ENCODE measurements at places on chromosomes 5 and 9. TPM values are rescaled to one million over a fixed set of nuclear protein-coding genes. Genes with fewer than 3 reads are reported as not detected.

DNA sequence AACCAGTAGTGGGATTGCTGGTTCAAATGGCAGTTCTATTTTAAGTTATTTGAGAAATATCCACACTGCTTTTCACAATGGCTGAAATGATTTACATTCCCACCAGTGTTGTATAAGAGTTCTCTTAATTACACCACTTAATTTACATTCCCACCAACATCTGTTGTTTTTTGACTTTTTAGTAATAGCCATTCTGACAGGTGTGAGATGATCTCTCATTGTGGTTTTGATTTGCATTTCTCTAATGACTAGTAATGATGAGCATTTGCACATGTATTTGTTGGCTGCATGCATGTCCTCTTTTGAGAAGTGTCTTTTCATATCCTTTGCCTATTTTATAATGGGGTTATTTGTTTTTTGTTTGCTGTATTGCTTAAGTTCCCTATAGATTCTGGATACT is 688.3 kb downstream of the PRR16 start:
- H3K36me3 ChIP-seq, result no peaks in the 10 kb centered on the region
- no peak overlapping the region for H3K27ac ChIP-seq
- H3K4me1 ChIP-seq, result no peaks in the 10 kb centered on the region
- DNase-seq, result no peak
- H3K4me3 ChIP-seq, result no peak overlapping the region
- no peaks in the 10 kb centered on the region for H3K27me3 ChIP-seq

GRCh38 chr5:118006219-118006618 is 982.1 kb downstream of the DTWD2 start:
- H3K36me3 ChIP-seq, result no peaks in the 10 kb centered on the region
- no peaks in the 10 kb centered on the region for H3K27me3 ChIP-seq
- no peak overlapping the region for H3K4me3 ChIP-seq

GRCh38 chr5:150051657-150052195 is 34.6 kb downstream of the CSF1R start:
- no peak for DNase-seq
- no peak overlapping the region for H3K4me3 ChIP-seq
- peaks cover 42% of the 10 kb centered on the region for H3K36me3 ChIP-seq
- no peaks in the 10 kb centered on the region for H3K4me1 ChIP-seq
- no peaks in the 10 kb centered on the region for H3K27me3 ChIP-seq

DNA sequence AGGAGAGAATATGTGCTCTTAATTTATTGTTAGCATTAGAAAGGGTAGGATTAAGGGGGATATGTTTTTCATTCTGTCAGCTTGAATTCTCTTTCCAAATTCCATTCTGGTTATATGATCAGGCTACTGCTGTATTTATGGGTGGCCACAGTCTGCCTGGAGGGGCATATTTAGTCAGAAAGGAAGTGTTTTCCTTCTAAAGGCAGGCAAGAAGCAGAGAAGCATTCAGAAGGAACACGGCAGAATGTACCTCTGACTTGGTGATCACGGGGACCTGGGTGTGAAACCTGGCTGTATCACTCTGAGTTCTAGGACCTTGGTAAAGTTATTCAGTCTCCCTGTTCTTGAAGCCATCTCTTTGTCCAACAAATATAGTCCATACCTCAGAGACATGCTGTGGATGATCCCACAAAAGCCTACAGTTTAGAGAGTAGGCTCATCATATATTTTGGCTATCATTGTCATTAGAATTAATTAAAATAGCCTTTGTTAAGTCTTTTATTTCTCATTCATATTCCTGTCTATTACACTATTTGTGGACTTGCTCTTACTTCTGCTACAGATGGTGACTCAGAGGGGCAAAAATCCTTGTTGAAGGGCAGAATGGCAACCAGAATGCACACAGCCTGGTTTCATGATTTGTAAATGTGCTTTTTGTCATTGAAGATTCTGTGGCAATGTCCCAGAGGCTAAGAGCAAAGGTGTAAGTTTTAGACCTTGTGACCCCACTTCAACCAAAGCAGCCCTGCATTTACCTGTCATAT is 2.7 kb downstream of the TNC start:
- H3K27ac ChIP-seq, result no peak overlapping the region
- no peaks in the 10 kb centered on the region for H3K4me1 ChIP-seq
- H3K4me3 ChIP-seq, result no peak overlapping the region
- peaks cover 69% of the 10 kb centered on the region for H3K27me3 ChIP-seq
- DNase-seq, result no peak
- no peaks in the 10 kb centered on the region for H3K36me3 ChIP-seq

Gene TRIM36
- not detected for total RNA-seq

Gene FST
- total RNA-seq, result 0.31 TPM
